IgD-negative memory B cell (primary cell): ENCODE measurements at places on chromosomes 3 and 15. TPM values are rescaled to one million over a fixed set of nuclear protein-coding genes. Genes with fewer than 3 reads are reported as not detected.

APOD gene
- polyA plus RNA-seq = not detected

TGM4 gene
- 0.06 TPM for polyA plus RNA-seq

EXD1 gene
- not detected for polyA plus RNA-seq

CHRNA7 gene
- not detected for polyA plus RNA-seq

LYZL4 gene
- not detected for polyA plus RNA-seq

RASL12 gene
- not detected for polyA plus RNA-seq

MORC1 gene
- polyA plus RNA-seq = not detected

FRMD5 gene
- polyA plus RNA-seq = 0.30 TPM

DUOXA2 gene
- polyA plus RNA-seq = not detected

PDZRN3 gene
- not detected for polyA plus RNA-seq

FBXO40 gene
- polyA plus RNA-seq = 0.18 TPM

SKOR1 gene
- not detected for polyA plus RNA-seq

THBS1 gene
- 1.4 TPM for polyA plus RNA-seq

EOMES gene
- 1.1 TPM for polyA plus RNA-seq

OXTR gene
- 0.14 TPM for polyA plus RNA-seq
